Psoas muscle (tissue), 8 donors: ENCODE measurements at places on chromosomes 1 and 21. TPM values are rescaled to one million over a fixed set of nuclear protein-coding genes. Genes with fewer than 3 reads are reported as not detected.

GRCh38 chr1:163174524-163175437 is 27.9 kb downstream of the RGS5 start:
- peak; percentile 75 for DNase-seq

GRCh38 chr1:183283286-183283685 is 97.2 kb downstream of the LAMC2 start:
- DNase-seq = no peak

GRCh38 chr1:214581785-214582184 is 21.2 kb upstream of the CENPF start:
- peak; percentile 49 for DNase-seq

DNA sequence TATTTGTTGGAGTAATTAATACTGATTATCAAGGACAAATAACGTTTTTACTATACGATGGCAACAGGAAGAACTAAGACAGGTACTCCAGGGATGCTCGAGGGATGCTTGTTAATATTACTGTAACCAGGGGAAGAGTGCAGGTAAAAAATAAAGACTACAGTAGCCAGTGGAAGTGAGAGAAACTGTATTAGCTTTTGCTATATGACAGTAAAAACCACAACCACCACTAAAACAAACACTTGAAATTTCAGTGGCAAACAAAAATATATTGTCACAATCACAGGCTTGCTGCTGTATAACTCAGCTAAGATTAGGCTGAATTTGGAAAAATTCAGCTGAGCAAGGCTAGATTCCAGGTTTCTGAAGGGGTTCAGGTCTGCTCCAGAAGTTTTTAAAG is 812.6 kb upstream of the ADGRL4 start:
- no peak for DNase-seq

GRCh38 chr1:77218477-77219165 is 609 bp downstream of the PIGK start:
- no peak for DNase-seq

- no peak for DNase-seq
These were observed 12.8 kb upstream of the KLF17 start for GRCh38 chr1:44105810-44106209.

- DNase-seq = no peak
These were observed 572 bp upstream of the SRSF10 start for GRCh38 chr1:23980728-23981070.

DNA sequence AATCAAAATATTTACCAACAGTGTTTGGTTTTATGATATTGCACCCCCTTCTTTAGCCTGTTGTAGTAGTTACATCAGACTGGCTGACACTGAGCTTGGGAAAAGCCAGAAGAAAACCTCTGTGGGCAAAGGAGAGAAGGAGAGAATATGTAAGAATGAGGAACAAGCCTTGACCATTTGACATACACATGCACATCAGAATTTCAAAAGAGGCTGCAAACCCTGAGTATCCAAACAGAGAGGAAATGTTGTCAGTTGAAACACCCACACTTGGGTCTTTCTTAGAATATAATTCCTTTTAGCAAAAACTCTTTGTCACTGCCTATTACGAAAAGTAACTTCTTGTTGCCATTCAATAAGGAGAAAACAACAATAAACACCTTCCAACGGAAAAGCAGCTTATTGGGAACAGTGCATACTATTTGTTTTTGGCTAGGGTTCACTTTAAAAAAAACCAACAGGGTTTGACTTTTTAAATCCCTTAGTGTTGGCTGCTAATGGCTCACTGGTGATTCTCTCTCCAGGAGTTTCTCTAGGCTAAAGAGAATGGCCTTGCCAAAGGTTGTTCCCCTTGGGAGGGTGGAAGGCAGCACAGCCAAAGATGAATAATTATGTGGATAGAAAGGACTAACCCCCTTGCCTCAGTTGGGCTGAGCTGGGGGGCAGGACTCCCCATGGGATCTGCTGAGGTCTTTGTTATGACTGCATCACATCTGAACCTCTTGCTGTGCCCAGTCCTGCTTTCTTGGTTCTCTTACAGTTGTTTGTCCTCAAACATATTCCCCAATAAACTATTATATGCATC is 48.9 kb downstream of the GORAB start:
- DNase-seq = peak; percentile 54

GRCh38 chr1:119249283-119249682 is 108.8 kb upstream of the WARS2 start:
- no peak for DNase-seq

GRCh38 chr1:32020339-32020738 is 6.7 kb downstream of the KHDRBS1 start:
- no peak for DNase-seq

DNA sequence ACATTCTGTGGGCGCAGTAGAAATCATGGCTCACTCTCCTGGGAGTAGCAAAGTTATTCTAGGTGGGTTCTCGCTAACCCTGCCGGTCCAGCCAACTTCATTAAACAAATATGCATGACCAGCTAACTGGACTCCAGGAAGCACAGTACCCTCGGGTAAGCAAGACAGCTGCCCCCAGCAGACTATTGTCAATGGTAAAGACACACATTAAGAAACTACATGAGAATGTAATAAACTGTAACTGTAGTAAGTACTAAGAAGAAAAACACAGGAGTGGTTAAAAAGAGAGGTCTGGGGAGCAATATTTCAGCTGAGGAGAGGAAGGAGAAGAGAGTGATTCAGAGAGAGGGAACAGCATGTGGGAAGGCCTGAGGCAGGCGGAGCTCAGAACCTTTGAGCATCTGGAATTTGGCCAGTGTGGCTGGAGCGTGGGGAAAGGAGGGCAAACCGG is 7.4 kb downstream of the SLC2A5 start:
- no peak for DNase-seq

GRCh38 chr1:233665575-233666270 is 51.8 kb downstream of the KCNK1 start:
- DNase-seq = no peak

DNA sequence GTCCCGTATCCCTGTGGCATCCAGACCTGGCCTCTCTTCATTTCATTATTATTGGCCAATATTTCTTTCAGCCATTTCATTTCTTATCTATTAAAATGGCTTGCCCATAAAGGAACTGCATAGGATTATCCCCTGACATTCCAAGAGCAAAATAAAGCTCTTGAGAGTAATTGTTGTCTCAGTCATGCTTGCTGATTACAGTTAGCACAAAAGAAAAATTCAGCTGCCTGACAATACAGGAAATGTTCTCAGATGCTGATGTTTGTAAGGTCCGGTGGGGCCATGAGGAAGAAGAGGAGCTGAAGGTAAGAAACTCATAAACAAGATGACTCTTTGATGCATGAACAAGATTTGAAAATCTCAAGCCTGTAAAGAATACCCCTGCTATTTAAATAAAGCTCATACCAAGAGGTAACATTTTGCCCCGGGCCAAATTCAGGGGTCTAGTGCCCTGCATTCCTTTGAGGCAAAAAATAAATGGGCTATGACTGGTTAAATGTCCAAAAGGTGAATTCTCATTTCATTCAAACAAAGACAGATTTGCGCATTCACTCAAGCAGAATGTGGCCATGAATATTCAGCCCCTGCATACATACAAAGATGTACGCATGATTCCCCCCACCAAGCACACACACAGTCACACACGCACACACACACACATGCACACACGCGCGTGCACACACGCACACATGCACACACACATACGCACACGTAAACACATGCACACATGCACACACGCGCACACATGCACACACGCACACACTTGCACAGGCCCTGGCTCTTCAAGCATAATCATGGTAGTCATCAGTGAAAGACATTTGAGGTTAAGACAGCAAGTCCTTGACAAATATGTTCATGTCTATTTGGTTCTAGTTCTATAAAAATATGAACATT is 44.8 kb downstream of the KCNJ15 start:
- no peak for DNase-seq

- no peak for DNase-seq
These were observed 986 bp upstream of the RNF186 start for GRCh38 chr1:19815801-19816736.

DNA sequence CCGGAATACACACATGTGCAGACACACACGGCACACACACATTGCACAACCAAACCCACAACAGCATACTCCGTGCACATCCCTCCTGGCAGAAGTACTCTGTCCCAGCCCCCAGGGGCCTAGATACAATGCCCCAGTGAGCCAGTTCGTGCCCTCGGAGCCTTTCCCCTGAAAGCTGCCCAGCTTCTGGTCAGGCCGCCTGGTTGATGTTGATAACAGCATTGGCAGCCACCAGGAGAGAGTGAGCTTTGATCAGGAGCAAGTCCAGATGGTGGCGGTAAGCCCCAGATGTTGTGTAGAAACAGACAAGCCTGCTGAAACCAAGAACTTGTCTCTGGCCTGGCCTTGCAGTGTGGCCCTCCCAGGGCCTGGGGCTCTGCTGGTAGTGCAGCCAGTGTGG is 109.1 kb downstream of the GRIK3 start:
- no peak for DNase-seq

GRCh38 chr1:25469177-25469576 is 38.5 kb downstream of the MACO1 start:
- DNase-seq = no peak

GRCh38 chr1:6271554-6271953 is 10.7 kb upstream of the GPR153 start:
- no peak for DNase-seq

GRCh38 chr1:214454569-214455396 is 96.6 kb downstream of the PTPN14 start:
- no peak for DNase-seq

GRCh38 chr21:31967334-31967733 is 94.5 kb downstream of the HUNK start:
- DNase-seq = no peak

GRCh38 chr1:116020668-116021272 is 44.5 kb downstream of the SLC22A15 start:
- peak; percentile 28 for DNase-seq

- no peak for DNase-seq
These were observed 43.9 kb upstream of the CRB1 start for GRCh38 chr1:197224160-197224559.

DNA sequence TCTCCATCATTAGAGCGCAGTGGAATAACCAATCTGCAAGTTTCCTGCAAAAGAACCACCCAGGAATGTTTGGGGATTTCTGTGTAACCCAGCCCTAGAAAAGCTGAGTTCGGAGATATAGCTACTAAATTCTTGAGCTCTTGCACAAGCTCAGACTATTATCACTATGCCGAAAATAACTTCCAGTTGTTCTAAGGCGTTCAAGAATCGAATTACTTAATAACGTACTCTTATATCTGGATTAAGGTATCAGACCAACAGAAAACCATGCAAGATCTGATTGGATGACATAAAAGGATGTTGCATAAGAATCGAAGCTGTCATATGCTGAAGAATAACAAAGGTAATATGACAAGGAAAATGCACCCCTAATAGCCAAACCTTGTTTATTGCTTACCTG is 7.5 kb upstream of the LAMC2 start:
- DNase-seq = no peak

- DNase-seq = no peak
These were observed 58.3 kb upstream of the HAO2 start for GRCh38 chr1:119310301-119310700.

GRCh38 chr21:31221043-31221442 is 123.0 kb downstream of the TIAM1 start:
- DNase-seq = no peak

GRCh38 chr1:61638911-61639605 is 85.9 kb downstream of the TM2D1 start:
- DNase-seq = no peak

- DNase-seq = no peak
These were observed 5.2 kb downstream of the KAZN start for GRCh38 chr1:14603645-14604044.

- DNase-seq = peak; percentile 52
These were observed 532.2 kb downstream of the MATN1 start for GRCh38 chr1:30191154-30191702.

DNA sequence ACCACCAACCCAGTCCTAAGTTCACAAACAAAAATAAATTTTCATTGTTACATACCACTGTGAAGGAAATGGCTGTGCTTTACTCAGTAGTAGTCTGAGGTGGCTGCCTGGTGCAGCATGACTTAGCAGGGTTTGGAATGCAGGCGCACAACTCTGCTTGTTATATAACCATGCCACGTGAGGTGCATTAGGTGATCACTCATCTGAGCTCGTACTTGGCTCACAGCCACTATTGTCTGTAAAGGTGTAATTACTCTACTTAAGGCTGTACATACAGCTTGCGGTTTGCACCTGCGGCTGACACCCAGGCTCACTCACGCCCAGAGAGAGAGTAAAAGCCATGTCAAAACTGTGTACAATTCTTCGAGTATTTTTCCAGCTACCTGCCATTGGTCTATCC is 599.4 kb downstream of the LTN1 start:
- DNase-seq = no peak

The TIE1 gene
- total RNA-seq = 8.2 TPM

The HSPB7 gene
- 1,183 TPM for total RNA-seq

The ASAP3 gene
- 37.9 TPM for total RNA-seq

The LCE6A gene
- not detected for total RNA-seq

The RHOU gene
- total RNA-seq = 9.7 TPM

The VASH2 gene
- 0.17 TPM for total RNA-seq

The AGBL4 gene
- not detected for total RNA-seq

The ARHGEF11 gene
- total RNA-seq = 22.8 TPM
